ENCODE measurements at places on chromosomes 2 and 18.
A peak's percentile ranks its signal among the peaks of the same experiment; 100 is the strongest.

DNA sequence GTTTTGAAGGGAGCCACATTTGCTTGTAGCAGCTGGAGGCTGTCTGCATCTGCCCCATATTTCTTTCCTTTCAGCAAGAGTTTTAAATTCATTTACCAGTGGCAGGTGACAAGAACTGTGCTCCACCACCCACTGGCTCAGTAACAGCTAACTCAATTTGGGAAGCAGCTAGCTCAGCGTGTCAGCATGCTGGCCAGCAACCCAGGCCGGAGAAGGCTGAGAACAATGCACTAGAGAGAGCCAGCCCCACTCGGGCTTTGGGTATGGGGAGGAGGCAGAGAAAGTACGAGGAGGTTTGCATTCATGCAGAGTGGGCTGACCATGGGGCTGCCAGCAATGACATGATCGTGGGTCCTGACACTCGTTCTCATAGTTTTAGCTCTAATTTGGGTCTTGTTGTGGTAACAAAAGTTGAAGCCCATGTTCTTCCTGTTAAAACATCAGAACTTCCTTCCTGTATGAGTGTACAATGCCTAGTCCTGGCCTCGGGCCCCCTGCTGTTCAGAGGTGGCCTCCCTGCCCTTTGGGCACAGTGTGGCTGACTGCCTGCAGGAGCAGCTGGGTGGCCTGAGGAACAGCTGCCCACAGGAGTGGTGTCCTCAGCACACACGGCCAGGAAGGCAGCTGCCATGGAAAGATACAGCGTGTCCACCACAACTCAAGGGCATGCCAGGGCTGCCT is 23.0 kb downstream of the CDC42EP3 start:
- DNase-seq: peak; percentile 27

DNA sequence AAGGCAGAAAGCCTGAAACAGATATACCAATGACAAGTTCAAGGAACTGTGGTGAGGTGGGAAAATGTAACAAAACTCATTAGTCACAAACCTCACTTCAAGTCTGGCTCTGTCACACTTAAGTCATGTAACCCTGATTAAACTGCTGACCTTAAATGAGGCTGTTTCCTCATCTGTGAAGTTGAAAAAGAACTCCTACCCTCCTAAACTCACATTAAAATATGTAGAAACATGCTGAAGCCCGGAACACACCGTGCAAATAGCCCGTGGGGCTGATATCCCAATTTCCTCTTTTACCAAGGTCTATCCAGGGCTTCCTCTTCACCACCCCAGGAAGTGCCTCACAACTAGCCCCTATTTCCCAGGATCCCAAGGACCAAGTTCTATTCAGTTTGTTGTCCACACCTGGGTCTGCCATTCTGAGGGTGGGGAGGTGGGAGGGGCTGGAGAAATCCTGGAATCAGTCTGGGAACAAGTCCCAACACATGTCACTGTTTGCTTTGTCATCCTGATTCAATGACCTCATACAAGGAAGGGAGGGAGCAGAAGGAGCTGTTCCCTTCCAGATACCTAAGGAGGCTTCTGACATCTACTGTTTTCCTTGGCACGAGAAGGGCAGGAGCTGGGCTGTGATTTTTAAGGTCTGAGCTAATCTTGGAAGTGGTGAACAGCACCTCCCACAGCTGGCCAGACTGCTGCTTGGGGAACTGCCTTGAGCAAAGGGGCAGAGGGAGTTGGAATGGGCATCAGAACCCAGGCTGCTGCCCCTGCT is 42.3 kb downstream of the SLC4A1AP start:
- no peak for DNase-seq

DNA sequence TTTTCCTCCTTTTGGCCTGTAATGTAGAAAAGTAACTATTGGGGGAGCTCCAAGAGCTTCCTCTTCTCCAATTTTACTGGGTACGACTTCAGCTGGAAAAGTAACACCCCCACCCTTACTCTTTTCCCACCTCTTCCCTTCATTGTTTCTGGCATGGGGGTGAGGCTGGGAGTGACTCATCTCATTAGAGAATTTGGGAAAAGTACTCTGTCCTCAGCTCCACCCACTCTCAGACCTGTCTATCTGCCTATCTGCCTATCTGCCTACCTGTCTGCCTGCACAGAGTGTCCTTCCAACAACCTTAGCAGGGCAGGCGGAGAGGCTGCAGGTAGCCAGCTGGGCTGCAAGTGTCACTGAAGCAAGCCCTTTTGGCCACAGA is 93.6 kb downstream of the EPHA4 start:
- DNase-seq: no peak

DNA sequence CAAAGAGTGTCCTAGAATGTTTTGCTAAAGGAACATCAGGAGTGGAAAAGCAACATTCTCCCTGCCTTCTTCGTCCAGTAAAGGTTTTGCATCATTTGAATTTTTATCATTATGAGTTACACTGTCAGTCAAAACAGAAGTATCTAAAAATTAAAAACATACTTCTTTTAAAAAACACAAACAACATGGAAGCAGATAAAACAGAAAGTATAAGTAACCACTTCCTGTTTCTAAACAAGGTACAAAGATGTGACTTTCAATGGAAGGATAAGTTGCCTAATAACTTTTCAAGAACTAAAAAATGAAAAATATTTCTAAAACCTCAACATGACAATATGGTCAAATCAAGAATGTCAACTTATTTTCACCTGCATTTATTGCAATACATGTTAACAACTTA is 158.2 kb downstream of the STK39 start:
- DNase-seq: no peak

- no peak for DNase-seq
Measured at GRCh38 chr2:17793296-17793695, 23.0 kb upstream of the MSGN1 start.

DNA sequence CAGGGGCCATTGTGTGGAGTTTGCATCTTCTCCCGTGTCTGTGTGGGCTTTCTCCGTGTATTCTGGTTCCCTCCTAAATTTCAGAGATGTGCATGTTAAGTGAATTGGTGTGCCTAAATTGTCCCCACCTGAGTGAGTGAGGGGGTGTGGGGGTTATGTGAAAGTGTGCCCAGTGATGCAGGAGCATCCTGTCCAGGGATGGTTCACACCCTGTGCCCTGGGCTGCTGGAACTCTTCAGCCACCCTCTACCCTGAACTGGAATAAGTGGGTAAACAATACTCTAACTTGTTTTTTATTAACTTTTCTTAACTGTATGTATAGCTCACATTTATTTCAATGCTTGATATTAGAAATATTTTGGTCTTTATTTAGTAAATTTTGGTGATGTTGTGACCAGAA is 56.0 kb downstream of the UBE2E3 start:
- DNase-seq: no peak

GRCh38 chr2:16671760-16672159 is 6.1 kb upstream of the CYRIA start:
- no peak for DNase-seq

- DNase-seq: no peak
Measured at GRCh38 chr2:232779934-232780333, 3.6 kb upstream of the KCNJ13 start.

DNA sequence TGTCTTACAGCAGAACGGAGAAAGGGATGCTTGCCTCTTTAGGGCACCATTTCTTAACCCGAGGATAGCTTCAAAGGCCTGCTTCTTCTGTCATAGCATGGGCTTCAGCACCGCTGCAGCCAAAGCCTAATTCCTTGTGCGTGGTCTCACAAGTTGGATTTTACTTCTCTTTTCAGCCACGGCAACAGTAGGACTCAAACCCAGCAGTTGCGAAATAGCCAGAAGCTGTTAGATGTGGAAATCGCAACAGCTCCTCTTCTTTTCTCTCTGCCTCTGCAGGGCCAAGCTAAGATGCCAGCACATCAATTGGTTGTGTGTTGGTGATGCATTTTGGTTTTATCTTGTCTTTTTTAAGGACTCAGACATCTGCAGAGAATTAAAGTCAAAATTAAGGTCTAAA is 3.1 kb downstream of the NRXN1 start:
- DNase-seq: no peak

DNA sequence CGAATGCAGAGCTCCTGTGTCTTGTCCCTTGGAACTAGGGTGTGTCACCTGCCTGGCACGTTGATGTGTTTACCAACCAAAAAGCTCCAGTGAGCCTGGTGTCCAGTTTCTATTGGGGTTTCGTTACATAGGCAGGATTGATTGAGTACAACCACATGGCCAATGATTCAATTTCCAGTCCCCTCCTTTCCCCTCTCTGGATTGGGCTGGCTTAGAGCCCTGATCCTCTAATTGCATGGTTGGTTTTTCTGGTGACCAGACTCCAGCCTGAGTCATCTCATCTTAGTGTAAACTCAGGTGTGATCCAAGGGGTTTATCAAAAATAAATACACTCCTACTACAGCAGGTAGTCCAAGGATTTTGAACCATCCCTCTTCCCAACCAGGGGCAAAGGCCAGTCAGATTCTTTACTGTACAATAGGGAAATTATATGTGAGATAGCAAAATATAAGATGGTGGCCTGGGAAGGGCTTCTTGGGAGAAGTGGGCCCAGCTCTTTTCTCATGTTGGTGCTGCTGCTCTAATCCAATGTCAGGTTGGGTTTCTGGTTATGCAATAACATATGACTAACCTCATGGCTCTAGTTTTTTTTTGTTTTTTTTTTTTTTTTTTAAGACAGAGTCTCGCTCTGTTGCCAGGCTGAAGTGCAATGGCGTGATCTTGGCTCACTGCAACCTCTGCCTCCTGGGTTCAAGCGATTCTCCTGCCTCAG is 64.7 kb upstream of the MGAT5 start:
- no peak for DNase-seq

- no peak for DNase-seq
Measured at GRCh38 chr2:11311543-11311942, 32.9 kb downstream of the ROCK2 start.

GRCh38 chr2:62304429-62305417 is 108.8 kb downstream of the B3GNT2 start:
- peak; percentile 37 for DNase-seq

- DNase-seq: no peak
Measured at GRCh38 chr2:119721462-119721861, 38.3 kb upstream of the PTPN4 start.

DNA sequence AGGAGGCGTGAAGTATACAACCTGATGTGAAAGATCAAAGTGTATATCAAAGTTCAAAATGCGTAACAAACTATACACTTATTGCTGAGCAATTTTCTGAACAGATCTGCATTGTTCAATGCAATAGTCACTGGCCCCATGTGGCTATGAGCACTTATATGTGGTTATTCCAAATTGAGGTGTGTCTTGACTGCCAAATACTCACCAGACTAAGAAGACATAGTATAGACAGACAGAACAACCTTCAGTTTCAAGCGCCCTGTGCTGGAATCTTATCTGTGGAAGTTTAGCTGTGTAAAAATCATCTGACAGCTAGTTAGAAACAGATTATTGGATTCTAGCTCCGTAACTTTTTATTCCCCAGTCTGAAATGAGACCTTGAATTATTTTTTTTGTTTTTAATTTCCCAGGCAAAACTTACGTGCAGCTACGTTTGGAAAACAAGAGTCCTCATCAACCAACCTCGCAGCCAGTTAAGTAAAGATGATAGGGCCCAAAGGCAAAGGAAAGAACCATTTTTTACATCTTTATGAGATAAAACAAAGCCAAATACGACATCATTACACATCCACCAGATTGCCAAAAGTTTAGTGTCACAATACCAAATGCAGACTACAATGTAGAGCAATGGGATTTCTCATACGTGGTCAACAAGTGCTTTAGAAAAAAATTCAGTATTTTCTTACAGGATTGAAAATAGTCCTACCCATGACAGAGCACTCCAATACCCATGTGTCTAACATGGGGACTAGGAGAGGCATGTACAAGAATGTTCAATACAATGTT is 37.2 kb downstream of the MBOAT2 start:
- DNase-seq: no peak

DNA sequence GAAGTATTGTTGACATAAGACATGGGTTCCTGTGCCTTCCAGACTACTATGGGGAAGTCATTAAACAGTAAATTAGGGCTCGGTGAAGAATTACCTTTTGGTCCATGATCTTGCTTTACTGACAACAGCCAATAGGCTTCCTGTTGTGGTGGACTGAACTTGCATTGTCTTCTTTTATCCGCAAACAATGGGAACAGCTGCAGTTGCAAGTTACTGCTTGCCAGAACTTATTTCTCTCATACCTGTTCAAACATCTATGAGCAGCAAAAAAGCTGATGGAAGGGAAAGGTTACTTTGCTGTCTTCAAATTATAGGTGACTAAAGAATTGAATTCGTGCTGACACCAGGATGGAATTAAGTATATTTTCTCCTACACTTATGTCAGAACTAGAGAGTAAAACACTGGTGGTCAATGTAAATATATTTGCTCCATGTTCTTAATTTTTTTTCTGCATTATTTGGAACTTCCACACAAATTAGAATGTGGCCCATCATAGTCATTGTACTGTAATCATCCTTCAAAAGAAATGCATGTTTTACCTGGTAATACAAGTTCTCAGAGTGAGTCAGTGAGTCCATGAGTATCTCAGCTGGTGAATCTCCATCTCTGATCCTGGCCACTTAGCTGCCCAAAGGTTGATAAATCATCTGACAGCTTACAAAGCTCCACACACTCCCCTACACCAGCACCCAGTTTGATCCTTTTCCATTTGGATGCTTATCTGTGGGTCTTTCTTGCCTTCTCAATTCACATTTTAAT is 37.3 kb upstream of the RNF152 start:
- no peak for DNase-seq

DNA sequence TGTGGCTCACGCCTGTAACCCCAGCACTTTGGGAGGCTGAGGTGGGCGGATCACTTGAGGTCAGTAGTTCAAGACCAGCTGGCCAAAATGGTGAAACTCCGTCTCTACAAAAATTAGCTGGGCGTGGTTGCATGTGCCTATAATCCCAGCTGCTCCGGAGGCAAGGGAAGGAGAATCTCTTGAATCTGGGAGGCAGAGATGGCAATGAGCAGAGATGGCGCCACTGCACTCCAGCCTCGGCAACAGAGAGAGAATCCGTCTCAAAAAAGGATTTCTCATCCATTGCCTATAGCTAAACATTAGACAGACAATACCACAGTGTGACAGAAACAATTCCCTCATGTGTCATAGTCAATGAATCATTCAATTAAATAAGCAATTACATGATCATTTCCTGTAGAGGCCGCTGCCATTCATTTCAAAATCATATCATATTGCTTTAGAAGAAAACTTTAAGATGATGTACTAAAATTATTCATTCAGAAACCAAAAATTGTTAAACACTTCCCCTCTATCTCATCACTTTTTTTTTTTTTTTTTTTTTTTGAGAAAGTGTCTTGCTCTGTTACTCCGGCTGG is 69.5 kb upstream of the TGIF1 start:
- no peak for DNase-seq

DNA sequence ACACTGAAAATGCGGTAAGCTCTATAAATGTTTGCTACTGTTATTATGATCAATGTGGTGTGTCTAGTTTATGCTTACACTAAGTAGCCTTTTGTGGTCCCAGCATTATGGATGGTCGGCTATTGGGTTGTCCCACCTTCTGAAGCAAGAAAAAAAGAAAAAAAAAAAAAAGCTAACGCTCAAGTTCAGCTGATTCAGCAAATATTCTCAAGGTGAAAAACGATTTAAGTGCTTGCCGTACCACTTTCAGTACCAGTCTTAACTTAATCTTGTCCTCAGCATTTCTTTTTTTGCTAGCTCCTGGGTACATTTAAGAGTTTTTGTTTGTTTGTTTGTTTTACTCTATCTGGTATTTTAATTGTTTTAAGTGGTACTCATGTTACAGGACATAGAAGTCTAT is 87.5 kb downstream of the MBD5 start:
- no peak for DNase-seq

GRCh38 chr2:28516950-28517349 is 21.1 kb downstream of the PLB1 start:
- no peak for DNase-seq
